ENCODE measurements at places on chromosomes 6 and 20. TPM values are rescaled to one million over a fixed set of nuclear protein-coding genes. Genes with fewer than 3 reads are reported as not detected.

GLYATL3 gene
- not detected for polyA plus RNA-seq

SPATS1 gene
- polyA plus RNA-seq, result not detected

GRCh38 chr6:45574885-45575284, 197.2 kb upstream of the SUPT3H start:
- no peak overlapping the region for H3K4me3 ChIP-seq
- H3K4me1 ChIP-seq, result no peaks in the 10 kb centered on the region
- DNase-seq, result no peak
- no peaks in the 10 kb centered on the region for H3K27me3 ChIP-seq
- no peak overlapping the region for H3K27ac ChIP-seq

DNA sequence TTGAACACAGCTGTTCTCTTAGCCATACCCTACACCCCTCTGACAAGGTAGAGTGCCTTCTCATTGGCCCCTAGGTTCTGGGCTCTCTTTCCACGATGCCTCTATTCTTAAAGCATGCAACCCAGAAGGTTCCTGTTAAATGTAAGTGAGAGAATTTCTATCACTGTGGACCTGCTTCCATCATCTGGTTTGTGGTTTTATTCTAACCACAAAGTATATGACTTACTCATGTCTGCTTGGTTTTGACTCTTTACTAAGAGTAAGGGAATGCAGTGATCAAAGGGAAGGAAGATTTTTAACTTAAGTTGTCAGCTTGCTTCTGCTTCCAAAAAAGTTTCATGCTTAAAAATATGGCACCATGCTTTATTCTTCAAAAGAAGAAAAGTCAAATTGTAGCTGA, 80.2 kb downstream of the ANKEF1 start:
- H3K27me3 ChIP-seq, result no peaks in the 10 kb centered on the region
- no peaks in the 10 kb centered on the region for H3K36me3 ChIP-seq
- H3K4me3 ChIP-seq, result no peak overlapping the region
- H3K4me1 ChIP-seq, result peaks cover 22% of the 10 kb centered on the region

GRCh38 chr6:143038833-143039232, 21.9 kb upstream of the AIG1 start:
- no peaks in the 10 kb centered on the region for H3K36me3 ChIP-seq
- H3K27ac ChIP-seq, result no peak overlapping the region
- H3K4me1 ChIP-seq, result no peaks in the 10 kb centered on the region
- no peak overlapping the region for H3K4me3 ChIP-seq
- DNase-seq, result no peak

- H3K27ac ChIP-seq, result no peak overlapping the region
- H3K36me3 ChIP-seq, result no peaks in the 10 kb centered on the region
- DNase-seq, result no peak
- no peaks in the 10 kb centered on the region for H3K4me1 ChIP-seq
Measured at GRCh38 chr20:11013801-11014200, 340.0 kb upstream of the JAG1 start.

All from pancreas (tissue), 10 donors.